ENCODE measurements at places on chromosomes 5 and 9.
A peak's percentile ranks its signal among the peaks of the same experiment; 100 is the strongest.

- no peak for DNase-seq
Observed at GRCh38 chr9:127096208-127096607, 26.2 kb downstream of the ANGPTL2 start.

DNA sequence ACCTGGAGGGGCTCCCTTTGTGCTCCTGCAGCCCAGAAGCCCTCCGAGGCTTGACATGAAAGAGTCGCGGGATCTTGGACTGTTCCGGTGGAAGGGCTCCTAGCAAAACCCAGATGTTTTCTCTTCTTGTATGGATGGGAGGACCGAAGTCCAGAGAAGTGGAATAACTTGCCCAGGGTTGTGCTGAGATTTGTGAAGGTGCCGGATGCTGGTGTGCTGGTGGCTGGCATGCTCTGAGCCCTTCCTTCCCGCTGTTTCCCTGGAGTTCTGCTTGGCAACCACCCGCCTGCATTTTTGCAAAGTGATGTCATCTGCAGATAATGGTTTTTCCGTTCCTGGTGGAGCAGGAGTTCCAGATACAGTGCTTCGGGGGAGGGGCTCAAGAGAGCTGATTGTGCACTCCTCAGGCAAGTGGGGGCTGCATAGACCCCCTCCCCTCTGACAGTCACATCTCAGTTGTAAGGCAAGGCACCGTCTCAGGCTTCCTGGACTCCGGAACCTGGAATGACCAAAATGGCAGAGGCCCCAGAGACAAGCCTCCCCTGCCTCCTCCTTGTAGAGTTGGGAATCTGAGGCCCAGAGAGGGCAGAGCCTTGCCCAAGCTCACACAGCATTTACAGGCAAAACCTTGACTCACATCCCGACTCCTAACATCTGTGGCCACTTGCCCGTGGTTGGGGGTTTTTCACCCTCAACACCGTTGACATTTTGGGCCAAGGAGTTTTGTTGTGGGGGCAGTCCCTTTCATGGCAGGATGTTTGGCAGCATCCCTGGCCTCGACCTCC is 157.0 kb downstream of the RGS3 start:
- DNase-seq = peak; percentile 91

GRCh38 chr5:173660481-173661280 is 44.2 kb upstream of the BOD1 start:
- no peak for DNase-seq

DNA sequence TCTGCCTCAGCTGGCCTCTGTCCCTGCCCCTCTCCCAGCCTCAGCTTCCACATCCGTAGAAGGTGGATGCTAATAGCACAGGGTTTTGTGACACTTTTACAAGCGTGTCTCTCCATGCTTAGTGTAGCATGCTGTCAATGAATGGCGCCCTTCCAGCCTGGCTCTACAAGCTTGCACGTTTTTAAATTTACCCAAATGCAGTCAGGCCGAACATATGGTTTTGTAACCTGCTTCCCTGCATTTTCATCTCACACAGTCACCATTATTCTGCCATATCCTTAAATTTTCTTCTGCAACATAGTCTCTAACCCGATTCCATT is 28.8 kb downstream of the FAM163B start:
- no peak for DNase-seq

DNA sequence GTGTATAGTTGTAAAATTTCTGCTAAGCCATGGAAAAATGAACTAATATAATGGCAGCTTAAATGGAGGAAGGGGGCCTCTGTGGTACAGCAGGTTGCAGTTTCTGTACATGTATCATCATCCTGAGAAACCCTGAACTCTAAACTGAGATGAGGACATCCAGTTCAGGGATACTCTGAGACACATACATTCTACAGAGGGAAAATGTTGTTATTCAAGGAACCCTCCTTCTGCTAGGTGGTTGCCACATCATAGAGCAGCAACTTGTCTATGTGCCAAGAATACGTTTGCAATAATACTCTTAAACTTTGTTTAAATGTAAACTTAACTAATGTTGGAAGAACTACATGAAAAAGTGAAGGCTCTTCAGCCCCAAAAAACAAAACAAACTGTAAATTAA is 1310.8 kb upstream of the WWC1 start:
- DNase-seq = no peak

- DNase-seq = peak; percentile 83
Observed at GRCh38 chr9:98808875-98809274, 1.4 kb downstream of the GALNT12 start.

- no peak for DNase-seq
Observed at GRCh38 chr5:56633950-56634349, 181.4 kb upstream of the MAP3K1 start.

DNA sequence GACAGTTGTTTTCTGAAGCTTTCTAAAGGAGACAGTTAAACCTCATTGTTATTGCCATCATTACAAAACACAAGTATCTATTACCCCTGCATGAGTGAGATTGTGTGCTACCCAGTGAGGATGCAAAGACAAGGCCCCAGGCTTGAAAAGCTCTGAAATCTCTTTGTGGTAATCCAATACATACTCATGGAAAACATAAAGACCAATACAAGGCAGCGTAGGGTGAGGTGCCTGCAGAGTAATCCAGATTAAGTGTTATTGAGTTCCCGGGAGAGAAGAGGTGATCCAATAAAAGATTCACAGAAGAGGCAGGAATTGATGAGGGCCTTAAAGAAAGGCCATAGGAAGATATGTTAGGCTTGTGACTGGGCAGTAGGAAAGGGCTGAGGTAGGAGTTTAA is 150.1 kb downstream of the MEF2C start:
- DNase-seq = no peak

- no peak for DNase-seq
Observed at GRCh38 chr5:13246053-13246452, 698.4 kb downstream of the DNAH5 start.

GRCh38 chr5:154758977-154759376 is 3.8 kb downstream of the LARP1 start:
- DNase-seq = no peak

GRCh38 chr5:91438871-91439270 is 55.8 kb upstream of the ARRDC3 start:
- DNase-seq = peak; percentile 68

DNA sequence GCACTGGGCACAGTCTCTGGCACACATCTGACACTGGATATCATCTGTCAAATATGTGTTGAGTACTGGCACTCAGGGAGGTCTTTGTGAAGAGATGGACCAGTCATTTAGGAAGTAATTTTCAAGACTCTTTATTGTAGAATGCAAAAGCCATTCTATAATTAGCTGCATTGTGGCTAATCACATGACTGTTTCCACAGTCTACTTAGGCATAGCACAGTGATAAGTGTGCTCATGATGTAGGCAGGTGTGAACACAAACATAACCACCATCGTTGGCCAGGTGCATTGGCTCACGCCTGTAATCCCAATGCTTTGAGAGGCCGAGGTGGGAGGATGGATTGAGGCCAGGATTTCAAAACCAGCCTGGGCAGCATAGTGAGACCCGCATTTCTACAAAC is 62.2 kb downstream of the CFAP77 start:
- no peak for DNase-seq

DNA sequence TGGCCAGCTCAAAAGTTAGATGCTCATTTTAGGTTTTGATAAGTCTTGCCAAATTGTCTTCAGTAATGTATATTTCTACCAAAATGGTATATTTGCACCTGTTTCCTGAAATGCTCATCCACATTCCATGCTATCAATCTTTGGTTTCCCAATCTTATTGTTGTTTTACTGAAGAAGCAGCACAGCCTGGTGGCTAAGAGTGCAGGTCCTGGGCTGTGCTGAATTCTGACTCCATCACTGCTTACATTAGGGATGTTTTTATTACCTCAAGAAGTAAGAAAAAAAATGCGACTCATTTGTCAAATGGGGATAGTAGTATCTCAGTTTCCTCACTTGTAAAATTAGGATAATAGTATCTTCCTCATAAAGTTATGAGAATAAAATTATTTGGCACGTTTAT is 13.6 kb upstream of the S100Z start:
- no peak for DNase-seq

DNA sequence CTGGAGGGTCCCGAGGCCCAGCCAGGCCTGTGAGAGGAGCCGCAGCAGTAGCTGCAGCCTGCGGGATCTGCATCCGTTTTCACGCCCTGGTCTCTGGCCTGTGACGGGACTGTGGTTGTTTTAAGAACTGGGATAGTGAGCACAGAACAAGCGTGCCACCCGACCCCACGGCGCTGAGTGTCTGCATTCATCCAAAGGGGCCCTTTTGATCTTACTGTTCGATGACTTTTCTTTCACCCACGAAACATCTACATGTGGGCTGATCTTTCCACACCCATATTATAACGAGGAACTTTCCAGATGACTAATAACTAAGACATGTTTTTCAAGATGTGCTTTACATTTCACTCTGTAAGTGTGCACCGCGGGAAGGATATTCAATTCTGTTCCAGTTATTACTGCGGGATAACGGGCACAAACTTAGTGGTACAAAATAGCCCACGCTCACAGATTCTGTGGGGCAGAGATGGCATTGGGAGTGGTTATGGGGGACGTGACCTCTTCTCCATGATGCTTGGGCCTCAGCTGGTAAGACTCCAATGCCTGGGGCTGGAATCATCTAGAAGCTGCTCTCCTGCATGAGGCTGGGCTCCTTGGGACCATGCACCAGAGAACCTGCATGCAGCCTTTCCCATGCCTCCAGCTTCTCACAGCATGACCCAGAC is 165.0 kb downstream of the SYK start:
- DNase-seq = no peak

- DNase-seq = no peak
Observed at GRCh38 chr5:149679876-149680809, 50.0 kb upstream of the PPARGC1B start.

- no peak for DNase-seq
Observed at GRCh38 chr9:115914291-115914690, 239.3 kb upstream of the PAPPA start.

DNA sequence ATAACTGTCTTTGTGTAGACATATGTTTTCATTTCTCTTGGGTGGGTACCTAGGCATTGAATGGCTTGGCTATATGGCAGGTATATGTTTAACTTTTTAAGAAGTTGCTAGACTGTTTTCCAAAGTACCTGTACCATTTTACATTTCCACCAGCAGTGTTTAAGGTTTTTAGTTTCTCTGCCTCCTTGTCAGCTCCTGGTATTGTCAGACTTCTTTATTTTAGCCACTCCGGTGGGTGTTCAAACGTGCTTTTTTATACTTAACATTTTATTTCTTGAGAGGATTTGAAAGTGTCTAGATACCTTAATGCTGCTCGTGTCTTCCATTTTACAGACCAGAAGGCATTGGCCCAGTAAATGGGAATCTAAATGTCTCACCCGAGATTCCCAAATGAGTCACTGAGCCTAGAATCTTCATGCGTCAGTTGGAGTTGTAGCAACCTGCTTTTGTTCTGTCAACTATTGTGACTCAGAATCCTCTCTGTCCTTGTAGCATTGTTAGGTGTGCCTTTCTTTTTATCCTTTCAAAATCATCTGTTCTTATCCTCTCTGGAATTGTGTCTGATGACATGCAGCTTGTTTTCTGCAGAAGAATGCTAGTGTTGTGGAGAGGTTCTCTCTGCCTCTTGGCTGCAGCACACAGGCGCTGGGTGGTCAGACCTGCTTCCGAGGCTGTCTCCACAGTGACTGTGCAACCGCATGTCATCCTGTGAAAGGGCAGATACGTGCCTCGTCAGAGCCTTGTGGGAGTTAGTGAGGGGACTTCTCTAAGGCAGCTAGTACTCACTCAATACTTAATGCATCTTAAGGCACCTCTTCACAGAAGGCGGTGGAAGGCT is 291.8 kb downstream of the AOPEP start:
- DNase-seq = no peak

DNA sequence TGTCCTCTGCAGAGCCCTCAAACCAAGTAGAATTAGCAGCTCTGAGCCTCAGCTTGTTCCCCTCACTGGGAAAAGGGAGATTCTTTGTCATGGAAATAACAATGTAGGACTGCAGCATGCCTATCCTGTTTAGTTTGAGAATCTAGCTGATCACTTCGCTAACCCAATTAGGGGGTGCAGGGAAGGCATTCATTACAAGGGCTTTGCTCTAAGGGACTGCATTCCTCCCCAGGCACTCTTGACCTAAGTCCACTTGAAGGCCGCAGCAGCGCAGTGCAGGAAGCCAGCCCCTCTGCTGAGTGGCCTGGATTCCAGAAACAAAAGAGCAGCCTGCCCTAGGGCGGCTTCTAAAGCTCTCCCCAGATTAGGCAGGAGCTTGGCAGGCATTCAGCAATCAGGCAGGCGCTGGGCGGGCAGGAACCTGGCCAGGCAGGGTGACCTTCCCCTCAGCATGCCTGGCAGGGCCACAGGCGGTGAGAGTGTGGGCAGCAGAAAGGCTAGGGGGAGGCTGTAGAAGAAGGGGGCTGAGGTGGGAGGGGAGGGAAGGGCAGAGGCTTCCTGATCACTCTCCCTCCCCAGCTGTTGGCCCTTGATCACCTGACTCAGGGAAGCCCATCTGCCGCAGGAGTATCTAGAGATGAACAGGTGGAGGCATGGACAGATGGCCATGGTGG is 24.8 kb downstream of the CCNJL start:
- DNase-seq = no peak

DNA sequence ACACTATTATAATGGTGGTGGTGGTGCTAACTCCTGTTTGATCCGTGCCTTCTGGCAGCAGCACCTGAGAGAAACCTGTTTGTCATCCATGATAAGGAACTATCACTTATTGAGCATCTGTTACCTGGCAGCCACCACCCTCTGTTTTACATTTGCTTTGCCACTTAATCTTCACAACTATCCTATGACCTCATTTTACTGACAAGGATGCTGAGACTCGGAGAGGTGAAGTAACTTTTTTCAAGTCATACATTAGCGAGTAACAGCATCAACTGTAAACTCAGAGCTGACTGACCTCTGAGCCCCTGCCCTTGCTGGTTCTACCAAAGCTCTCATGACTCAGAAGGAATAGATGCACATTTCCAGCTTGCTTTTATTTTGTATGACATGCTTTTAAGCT is 81.1 kb downstream of the EGFLAM start:
- no peak for DNase-seq

- no peak for DNase-seq
Observed at GRCh38 chr9:23497137-23497504, 328.9 kb downstream of the ELAVL2 start.

GRCh38 chr9:129816501-129817435 is 7.2 kb downstream of the TOR1A start:
- no peak for DNase-seq

DNA sequence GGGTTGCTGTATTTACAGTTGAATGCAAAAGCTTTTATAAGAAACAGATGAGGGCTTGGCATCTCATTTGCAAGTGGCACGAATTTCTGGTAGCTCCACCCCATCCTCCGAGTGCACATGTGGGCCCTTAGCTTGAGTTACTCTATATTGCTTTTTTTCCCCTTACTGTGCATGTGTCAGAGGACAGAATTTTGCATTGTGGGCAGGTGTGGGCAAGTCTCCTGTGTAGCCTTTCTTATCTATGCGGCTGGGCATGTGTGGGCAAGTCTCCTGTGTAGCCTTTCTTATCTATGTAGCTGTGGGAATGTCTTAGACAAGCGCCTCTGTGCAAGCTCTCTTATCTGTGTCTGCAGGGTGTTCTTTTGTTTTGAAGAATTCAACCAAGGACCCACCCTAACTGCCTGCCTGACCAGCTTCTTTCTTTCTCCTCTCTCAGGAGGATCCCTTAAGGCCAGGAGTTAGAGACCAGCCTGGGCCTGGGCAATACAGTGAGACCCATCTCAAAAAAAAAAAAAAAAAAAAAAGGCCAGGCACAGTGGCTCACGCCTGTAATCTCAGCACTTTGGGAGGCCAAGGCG is 34.1 kb upstream of the SIL1 start:
- DNase-seq = no peak

- DNase-seq = no peak
Observed at GRCh38 chr9:125495172-125496119, 211.6 kb downstream of the MAPKAP1 start.
